ENCODE measurements at places on chromosomes 5 and 9.
A peak's percentile ranks its signal among the peaks of the same experiment; 100 is the strongest.

- DNase-seq, result peak; percentile 39
These were observed 187.5 kb downstream of the TMEM38B start for GRCh38 chr9:105881654-105882349.

DNA sequence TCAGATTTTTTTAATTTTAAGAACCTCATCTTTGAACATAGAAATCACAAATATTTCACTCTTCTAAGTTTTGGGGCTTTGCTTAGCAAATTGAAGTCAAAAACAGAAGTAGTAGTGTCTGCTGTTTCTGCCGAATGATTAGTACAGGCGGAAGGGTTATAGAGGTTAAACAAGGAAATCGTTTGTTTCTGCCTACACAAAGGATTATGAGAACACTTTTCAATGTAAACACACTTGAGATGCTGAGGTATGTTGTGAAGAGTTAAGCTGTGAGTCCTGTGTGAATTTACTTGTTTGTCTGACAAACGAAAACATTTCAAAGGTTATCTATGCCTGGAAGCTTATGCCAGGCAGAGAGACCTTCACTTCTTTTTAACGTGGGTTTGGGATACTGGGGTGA is 224.8 kb downstream of the CETN3 start:
- DNase-seq, result no peak

- DNase-seq, result no peak
These were observed 78.7 kb downstream of the HAPLN1 start for GRCh38 chr5:83641946-83642345.

GRCh38 chr5:36701085-36701698 is 94.8 kb downstream of the SLC1A3 start:
- no peak for DNase-seq

- DNase-seq, result peak; percentile 81
These were observed 8.7 kb downstream of the NREP start for GRCh38 chr5:111748304-111748763.

DNA sequence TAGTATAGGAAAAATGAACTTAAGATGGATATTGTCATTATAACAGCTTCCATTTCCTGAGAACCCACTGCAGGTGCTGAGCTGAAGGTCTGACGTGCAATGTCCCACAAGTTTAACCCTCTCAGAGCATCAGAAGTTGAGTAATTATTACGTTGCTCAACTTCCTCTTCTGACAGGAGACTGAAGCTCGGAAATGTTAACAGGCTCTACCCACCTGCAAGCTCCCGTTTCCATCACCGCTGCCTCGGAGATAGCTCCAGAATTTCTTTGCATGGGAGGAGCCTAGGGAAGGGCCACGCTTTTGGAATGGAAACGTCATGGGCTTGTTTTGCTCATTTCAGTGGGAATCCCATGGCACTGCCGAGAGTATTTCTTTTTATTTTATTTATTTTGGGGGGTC is 1.0 kb upstream of the NTMT1 start:
- no peak for DNase-seq

DNA sequence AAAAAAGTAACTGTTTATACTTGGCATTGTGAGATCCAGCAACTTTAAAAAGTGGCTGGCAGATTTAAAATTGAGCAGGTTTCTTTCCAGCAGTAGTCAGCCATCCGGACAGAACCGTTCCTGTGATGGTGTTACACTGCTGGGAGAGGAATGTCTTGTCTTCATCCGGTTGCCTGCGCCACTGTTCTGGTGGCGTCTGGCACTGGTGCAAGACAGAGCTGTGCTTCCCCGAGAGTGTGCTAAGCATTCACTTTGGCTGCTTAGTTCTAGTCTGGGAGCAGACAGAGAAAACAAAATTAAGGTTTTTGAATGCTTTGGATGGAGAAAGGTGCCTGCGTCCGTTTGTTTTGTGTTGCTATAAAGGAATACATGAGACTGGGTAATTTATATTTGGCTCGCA is 35.5 kb upstream of the CREBRF start:
- no peak for DNase-seq

GRCh38 chr9:935348-935965 is 41.0 kb upstream of the DMRT3 start:
- peak; percentile 17 for DNase-seq

GRCh38 chr9:82354279-82354659 is 365.7 kb downstream of the SPATA31D1 start:
- DNase-seq, result peak; percentile 63

- DNase-seq, result no peak
These were observed 381.8 kb downstream of the ADGRV1 start for GRCh38 chr5:90940227-90940995.

DNA sequence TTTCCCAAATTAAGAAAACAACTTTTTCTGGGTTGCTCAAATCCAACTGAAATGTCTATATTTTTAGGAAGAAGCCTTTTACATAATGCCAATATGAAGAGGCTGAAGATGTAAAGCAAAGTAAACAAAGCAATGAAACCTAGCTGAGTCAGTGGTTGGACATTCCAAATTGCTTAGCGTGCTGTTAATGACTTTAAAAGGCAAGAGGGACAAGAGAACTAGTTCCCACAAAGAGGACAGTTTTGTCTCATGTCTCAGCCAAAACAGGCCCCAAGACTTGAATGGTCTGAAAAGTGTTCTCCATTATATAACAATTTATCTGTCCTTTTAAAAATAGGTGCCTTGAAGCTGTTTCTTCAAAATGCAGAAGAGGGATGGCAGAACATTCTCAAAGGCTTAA is 407.0 kb downstream of the ENC1 start:
- peak; percentile 67 for DNase-seq

GRCh38 chr5:127615916-127616315 is 33.0 kb upstream of the CTXN3 start:
- DNase-seq, result peak; percentile 5

DNA sequence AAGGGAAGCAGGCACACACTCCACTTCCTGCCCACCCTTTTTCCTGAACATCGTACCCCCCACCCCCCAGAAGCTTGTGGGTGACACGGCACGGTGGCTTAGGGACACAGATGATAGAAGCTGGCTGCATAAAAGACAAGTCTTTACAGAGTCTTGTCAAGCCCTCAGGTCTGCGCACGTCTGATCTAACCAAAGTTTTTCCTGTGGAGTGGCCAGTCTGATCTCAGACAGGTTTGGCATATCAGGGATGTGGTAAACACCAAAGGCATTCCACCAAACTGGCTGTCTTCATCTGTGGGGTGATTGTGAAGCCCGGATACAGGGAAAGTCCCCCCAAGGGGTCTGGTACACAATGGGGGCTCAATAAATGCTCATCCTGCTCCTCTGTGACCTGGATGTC is 50.0 kb downstream of the CRB2 start:
- no peak for DNase-seq

DNA sequence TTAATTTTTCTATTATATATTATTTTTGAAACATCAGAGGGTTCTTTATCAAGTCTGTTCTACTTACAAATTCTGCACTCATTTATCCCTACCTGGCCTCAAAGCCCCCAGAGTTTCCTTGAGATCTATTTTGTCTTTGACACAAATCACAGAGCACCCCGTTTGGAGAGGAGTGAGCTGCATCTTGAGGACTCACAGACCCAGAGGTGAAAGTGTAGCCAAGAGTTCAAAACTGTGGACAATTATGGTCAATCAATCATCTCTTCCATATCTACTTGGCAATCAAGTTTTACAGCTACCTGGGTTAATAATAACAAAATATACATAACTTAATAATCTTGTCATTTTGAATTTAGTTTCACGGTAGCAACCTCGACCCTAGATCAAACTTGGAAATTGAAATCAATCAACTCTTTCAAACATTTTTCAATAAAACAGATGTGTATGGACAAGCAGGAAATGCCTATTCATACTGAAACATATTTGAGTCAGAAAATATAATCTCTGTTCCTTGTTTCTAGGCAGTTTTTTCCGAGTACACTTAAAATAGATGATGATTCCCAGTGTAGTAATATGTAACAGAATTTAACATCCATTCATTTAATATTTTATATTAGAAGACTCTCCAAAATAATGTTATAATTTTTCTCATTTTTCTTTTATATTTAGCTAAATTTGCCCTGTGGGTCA is 13.7 kb upstream of the SYK start:
- no peak for DNase-seq

GRCh38 chr5:148848393-148849031 is 22.1 kb downstream of the ADRB2 start:
- DNase-seq, result no peak

DNA sequence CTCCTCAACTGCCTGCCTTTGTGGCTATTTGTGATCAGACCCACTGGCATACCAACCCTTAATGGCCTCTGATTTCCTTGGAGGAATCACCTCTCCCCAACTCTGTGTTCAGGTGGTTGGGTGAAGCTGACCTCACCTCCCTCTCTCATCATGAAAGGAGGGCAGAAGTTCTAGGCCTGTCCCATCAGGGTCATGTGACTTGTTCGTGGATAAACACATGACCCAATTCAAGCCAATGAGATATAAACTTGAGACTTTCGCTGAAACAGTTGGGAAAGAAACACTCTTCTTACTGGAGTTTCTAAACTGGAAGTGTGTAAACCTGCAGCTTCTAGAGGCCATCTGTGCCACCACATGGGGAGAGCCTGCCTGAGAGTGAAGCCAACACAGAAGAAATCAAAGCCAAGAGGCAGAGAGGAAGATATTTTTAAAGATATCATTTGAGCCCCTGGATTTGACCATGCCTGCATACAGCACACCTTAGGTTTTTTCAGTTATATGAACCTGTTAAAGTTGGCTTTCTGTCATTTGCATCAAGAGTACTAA is 5.8 kb downstream of the GABBR2 start:
- no peak for DNase-seq

- no peak for DNase-seq
These were observed 19.6 kb downstream of the FBXO38 start for GRCh38 chr5:148403344-148403743.

GRCh38 chr5:145988993-145989392 is 52.6 kb downstream of the SH3RF2 start:
- DNase-seq, result no peak

DNA sequence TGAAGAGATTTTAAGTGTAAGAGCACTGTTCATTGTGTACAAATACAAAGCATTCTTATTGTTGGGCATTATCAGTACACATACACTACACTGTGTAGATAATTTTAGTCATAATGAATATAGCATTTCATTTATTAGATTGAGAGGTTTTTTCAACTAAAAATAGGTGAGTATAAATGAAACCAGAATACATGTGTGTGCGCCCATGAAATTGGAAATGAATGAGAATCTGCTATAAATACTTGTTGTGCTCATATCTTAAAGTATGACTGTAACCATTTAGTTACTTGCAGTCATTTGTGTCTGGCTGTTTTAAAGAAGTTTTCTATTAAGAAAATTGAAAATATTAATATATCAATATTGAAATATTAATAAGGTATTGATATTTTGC is 189.0 kb upstream of the MEF2C start:
- DNase-seq, result no peak

- no peak for DNase-seq
These were observed 3.3 kb upstream of the TSC1 start for GRCh38 chr9:132947756-132948155.

DNA sequence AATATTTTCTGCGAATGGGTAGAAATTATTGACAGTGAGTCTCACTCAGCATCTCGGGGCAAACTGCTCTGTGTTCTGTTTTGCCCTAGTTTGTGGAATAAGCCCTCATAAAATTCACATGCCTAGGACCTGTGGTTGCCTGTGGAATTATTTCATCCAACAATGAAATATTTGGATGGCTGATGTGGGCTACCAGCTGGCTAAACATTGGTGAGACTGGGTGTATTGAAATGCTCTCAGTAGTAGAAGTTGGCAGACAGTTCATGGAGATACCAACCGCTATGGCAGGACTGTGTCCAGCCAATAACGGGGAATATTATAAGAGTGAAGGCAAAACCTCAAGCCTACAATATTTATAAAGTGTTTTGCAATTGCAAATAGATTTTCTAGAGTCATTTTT is 344.1 kb upstream of the RPS23 start:
- DNase-seq, result no peak

DNA sequence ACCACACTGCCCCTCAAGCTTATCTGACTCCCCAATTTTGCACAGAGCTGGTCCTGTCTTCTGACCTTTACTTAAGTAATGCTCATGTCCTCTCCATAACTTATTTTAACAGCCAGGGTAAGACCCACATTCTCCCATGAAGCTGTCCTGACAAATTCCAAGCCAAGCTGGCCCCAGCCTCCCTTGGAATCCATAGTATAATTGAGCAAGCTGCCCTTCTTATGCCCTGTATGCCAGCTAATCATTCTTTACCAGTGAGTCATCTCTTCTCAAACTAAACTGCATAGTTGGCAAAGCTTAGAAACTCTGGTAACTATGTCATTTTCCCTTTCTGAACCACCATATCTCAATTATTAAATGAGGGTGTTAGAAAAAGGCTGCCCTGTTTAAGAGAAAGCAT is 92.4 kb downstream of the NFIB start:
- DNase-seq, result peak; percentile 60

GRCh38 chr9:130962418-130963316 is 23.6 kb upstream of the FIBCD1 start:
- DNase-seq, result peak; percentile 99

- DNase-seq, result no peak
These were observed 96.4 kb downstream of the PSAT1 start for GRCh38 chr9:78393340-78393739.

GRCh38 chr9:27572566-27572917 is 739 bp downstream of the C9orf72 start:
- DNase-seq, result peak; percentile 44

- DNase-seq, result no peak
These were observed 52.4 kb downstream of the FSD1L start for GRCh38 chr9:105500108-105500766.

GRCh38 chr9:10007356-10007755 is 605.4 kb downstream of the PTPRD start:
- no peak for DNase-seq

GRCh38 chr9:127676638-127677037 is 30.1 kb upstream of the CFAP157 start:
- no peak for DNase-seq

GRCh38 chr5:168073991-168074800 is 217.2 kb upstream of the WWC1 start:
- DNase-seq, result no peak

DNA sequence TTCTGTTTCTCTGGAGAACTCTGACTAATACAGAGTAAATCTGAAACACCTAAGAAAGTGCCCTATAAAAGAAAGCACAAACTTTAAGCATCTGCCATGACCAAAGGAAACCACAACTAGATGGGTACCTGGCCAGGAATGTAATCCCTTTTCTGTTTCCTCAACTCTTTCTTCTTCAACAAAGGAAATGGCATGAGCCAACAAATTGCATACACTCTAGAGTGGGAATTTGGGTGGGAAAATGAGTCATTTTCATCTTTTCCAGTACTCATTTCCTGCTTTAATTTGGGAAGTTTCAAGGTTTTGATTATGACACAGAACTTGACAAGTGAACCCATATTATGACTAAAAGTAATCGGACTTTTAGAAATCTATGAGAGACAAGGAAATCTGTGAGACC is 349.2 kb upstream of the RORB start:
- no peak for DNase-seq

DNA sequence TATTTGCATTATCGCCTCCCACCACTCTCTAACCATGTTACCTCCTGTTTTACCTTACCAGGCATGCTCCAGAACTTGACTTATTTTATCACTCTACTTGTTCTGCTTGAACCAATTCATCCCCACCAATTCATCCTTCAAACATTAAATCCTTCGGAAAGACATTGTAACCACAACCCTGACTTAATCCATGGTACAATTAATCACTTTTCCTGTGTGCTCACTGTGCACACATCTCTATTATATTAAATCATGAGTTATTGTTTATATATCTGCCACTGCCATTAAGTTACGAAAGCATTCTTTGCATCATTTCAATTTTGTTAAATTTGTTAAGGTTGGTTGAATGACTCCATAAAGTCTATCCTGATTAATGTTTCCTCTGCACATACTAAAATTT is 7.4 kb upstream of the C5orf46 start:
- no peak for DNase-seq
